PC-3 (cell line): ENCODE measurements at places on chromosomes 12 and 14. TPM values are rescaled to one million over a fixed set of nuclear protein-coding genes. Genes with fewer than 3 reads are reported as not detected.
A peak's percentile ranks its signal among the peaks of the same experiment; 100 is the strongest.

The MMP19 gene
- total RNA-seq, result 0.04 and 0.17 TPM in 2 replicates

The PZP gene
- total RNA-seq, result not detected in 2 replicates

DNA sequence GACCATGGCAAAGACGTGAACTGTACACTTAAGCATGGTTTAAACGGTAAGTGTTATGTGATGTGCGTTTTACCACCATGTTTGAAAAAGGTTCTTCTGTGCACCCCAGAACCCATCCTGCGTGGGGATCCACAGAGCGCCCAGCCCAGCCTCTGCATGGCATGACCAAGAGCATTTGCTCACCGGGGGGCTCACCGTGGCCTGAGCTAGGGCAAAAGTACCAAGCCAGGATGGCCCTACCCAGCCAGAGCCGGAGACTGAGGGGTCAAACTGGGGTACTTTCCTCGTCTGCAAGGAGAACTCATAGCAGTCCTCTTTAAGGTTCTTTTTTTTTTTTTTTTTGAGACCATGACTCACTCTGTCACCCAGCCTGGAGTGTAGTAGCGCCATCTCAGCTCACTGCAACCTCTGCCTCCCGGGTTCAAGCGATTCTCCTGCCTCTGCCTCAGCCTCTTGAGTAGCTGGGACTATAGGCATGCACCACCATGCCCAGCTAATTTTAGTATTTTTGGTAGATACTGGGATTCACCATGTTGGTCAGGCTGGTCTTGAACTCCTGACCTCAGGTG is 16.4 kb upstream of the ANKRD9 start:
- H3K36me3 ChIP-seq, result no peaks in the 10 kb centered on the region
- no peak for DNase-seq
- peaks cover 40% of the 10 kb centered on the region for H3K4me1 ChIP-seq
- H3K27ac ChIP-seq, result peak overlapping the region; percentile 89
- H3K27me3 ChIP-seq, result no peaks in the 10 kb centered on the region

DNA sequence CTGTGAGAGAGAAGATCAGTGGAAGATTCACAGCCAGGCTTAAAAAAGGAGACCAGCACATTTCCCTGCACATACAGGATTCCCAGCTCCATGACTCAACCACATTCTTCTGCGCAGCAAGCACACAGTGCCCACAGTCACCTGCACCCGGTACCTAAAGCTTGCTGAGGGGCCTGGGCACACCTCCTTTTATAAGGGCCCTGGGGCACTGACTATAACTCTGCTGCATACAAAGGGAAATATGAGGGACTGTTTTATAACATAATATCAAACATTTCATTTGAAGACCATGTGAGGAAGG is 322.9 kb downstream of the DAD1 start:
- peak overlapping the region; percentile 76 for H3K27ac ChIP-seq
- peaks cover 74% of the 10 kb centered on the region for H3K4me1 ChIP-seq
- H3K36me3 ChIP-seq, result no peaks in the 10 kb centered on the region
- DNase-seq, result peak; percentile 80
- no peak overlapping the region; the same call in 1 of the 2 replicates for H3K4me3 ChIP-seq
- no peaks in the 10 kb centered on the region for H3K27me3 ChIP-seq

GRCh38 chr12:113862590-113863454 is 103.3 kb downstream of the RBM19 start:
- no peak overlapping the region for H3K4me3 ChIP-seq
- no peaks in the 10 kb centered on the region for H3K4me1 ChIP-seq
- DNase-seq, result no peak
- no peaks in the 10 kb centered on the region for H3K27me3 ChIP-seq
- H3K27ac ChIP-seq, result no peak overlapping the region

GRCh38 chr12:47950856-47951468 is 12.4 kb upstream of the TMEM106C start:
- H3K4me1 ChIP-seq, result peaks cover 7% of the 10 kb centered on the region; the same call in 1 of the 2 replicates
- no peak overlapping the region for H3K4me3 ChIP-seq
- H3K27ac ChIP-seq, result no peak overlapping the region
- no peaks in the 10 kb centered on the region for H3K36me3 ChIP-seq
